ENCODE measurements at places on chromosomes 6 and 20. TPM values are rescaled to one million over a fixed set of nuclear protein-coding genes. Genes with fewer than 3 reads are reported as not detected.

The SMIM8 gene
- total RNA-seq = 12.1 TPM

The SLC22A7 gene
- total RNA-seq = not detected

The SOBP gene
- 8.6 TPM for total RNA-seq

The ALDH8A1 gene
- 1.3 TPM for total RNA-seq

GRCh38 chr6:100261486-100261885 lies 203.2 kb downstream of the SIM1 start:
- ATAC-seq = no peak

- ATAC-seq = no peak
Measured at GRCh38 chr6:129135451-129135850, 252.5 kb downstream of the LAMA2 start.

GRCh38 chr20:37711994-37712964 lies 18.4 kb downstream of the CTNNBL1 start:
- ATAC-seq = no peak

- no peak for ATAC-seq
Measured at GRCh38 chr20:63154395-63154794, 61.5 kb downstream of the YTHDF1 start.

Data from motor neuron (in vitro differentiated cells).